ENCODE measurements at places on chromosomes 16 and 17. TPM values are rescaled to one million over a fixed set of nuclear protein-coding genes. Genes with fewer than 3 reads are reported as not detected.

- H3K4me3 ChIP-seq = no peak overlapping the region
- H3K27ac ChIP-seq = no peak overlapping the region
Measured at GRCh38 chr16:66222756-66223155, 143.7 kb upstream of the CDH5 start.

Gene ALOX12B
- 1.0 TPM for polyA plus RNA-seq

Gene ADAP2
- not detected for polyA plus RNA-seq

DNA sequence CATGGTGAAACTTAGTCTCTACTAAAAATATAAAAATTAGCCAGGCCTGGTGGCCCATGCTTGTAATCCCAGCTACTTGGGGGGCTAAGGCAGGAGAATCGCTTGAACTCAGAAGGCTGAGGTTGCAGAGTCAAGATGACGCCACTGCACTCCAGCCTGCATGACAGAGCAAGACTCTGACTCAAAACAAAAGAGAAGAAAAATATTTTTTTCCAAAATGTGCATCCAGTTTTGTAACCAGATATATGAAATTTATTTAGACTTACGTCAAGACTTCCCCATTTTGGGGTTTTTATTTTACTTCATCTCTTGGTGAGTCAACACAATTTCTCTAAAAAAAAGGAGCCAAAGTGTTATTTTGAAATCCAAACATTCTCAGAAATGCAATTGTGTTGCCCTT lies 5.5 kb upstream of the TM4SF5 start:
- no peak overlapping the region for H3K27ac ChIP-seq
- H3K27me3 ChIP-seq = no peaks in the 10 kb centered on the region
- H3K36me3 ChIP-seq = no peaks in the 10 kb centered on the region
- DNase-seq = no peak

DNA sequence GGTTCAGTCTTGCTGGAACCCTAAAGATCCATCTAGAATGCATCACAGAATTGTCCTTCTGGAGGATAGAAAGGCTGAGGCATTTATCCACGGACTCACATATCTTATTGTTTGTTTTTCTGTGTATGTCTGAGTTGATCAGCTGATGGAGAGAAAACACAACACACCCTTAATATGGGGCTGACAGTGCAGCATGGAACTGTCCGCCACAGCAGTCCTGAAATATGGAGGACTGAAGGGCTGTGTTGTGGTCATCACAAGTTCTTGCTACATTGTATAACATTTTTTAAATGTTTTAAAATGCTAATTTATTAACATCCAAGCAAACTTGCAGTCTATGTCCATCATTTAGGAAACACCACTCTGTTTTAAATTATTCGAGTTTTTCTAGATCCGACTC lies 448.9 kb upstream of the ERCC4 start:
- H3K27me3 ChIP-seq = no peaks in the 10 kb centered on the region
- no peak for DNase-seq
- H3K27ac ChIP-seq = no peak overlapping the region
- H3K36me3 ChIP-seq = no peaks in the 10 kb centered on the region

Gene NXPH3
- polyA plus RNA-seq = not detected

- DNase-seq = no peak
- peaks cover 4% of the 10 kb centered on the region for H3K4me1 ChIP-seq
- no peak overlapping the region for H3K27ac ChIP-seq
- no peaks in the 10 kb centered on the region for H3K36me3 ChIP-seq
Measured at GRCh38 chr17:43701318-43701743, 39.6 kb upstream of the MEOX1 start.

DNA sequence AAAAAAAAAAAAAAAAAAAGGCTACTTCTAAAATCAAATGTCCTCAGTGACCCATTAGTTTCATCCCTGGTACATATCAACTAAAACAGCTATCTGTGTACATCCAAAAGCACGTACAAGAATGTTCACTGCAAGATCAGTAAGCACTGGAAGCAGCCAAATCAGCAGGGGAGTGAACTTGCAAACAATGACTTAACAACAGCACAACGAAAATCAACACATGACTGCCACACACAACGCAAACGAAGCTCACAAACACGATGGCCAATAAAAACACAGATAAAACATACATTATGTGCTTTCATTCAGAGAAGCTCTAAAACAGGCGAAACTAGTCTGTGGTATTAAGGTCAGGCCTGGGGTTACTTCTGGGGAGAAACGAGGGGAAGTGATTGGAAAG lies 60.6 kb downstream of the XPO6 start:
- no peaks in the 10 kb centered on the region for H3K27me3 ChIP-seq
- H3K4me3 ChIP-seq = no peak overlapping the region
- peak overlapping the region; percentile 54 for H3K27ac ChIP-seq

Gene MT1A
- polyA plus RNA-seq = not detected

DNA sequence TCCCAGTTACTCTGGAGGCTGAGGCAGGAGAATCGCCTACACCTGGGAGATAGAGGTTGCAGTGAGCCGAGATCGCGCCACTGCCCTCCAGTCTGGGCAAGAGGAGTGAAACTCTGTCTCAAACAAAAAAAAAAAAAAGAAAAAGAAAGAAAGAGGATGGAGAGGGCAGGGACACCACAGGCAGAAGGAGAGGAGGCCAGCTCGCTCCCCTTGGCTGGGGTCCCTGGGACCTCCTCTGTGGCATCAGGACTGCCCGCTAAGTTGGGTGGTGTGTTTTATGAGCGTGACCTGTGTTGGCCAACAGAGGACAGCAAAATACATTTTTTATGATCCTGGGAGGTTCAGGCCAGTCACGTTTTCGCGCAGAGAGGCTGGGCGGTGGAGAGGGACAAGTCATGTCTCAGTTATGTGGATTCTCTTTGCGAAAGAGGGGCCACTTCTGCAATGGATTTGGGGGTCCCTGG lies 229.6 kb downstream of the MRTFB start:
- no peaks in the 10 kb centered on the region for H3K36me3 ChIP-seq
- no peak overlapping the region for H3K4me3 ChIP-seq
- H3K4me1 ChIP-seq = peaks cover 7% of the 10 kb centered on the region
- DNase-seq = no peak
- H3K27ac ChIP-seq = peak overlapping the region; percentile 45

DNA sequence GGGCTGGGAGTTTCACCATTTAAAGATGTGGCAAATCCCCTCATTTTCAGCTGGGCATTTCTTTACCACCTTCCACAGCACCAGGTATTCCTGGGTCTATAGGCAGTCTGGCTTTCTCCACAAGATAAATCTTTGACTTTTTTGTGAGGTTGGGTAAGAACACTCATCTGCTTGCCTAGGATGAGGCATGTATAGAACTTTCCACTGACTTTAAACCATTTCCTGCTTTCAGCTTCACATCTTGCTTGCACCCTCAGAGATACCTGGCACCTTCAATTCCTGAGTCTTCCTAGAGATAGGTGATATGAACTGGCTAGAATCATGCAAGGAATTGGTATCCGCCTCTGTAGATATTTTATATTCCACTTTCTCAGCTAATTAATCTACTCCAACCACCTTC lies 27.9 kb downstream of the SMURF2 start:
- no peaks in the 10 kb centered on the region for H3K36me3 ChIP-seq
- DNase-seq = no peak
- no peaks in the 10 kb centered on the region for H3K27me3 ChIP-seq

Gene ADAD2
- polyA plus RNA-seq = not detected

Gene NGFR
- not detected for polyA plus RNA-seq

DNA sequence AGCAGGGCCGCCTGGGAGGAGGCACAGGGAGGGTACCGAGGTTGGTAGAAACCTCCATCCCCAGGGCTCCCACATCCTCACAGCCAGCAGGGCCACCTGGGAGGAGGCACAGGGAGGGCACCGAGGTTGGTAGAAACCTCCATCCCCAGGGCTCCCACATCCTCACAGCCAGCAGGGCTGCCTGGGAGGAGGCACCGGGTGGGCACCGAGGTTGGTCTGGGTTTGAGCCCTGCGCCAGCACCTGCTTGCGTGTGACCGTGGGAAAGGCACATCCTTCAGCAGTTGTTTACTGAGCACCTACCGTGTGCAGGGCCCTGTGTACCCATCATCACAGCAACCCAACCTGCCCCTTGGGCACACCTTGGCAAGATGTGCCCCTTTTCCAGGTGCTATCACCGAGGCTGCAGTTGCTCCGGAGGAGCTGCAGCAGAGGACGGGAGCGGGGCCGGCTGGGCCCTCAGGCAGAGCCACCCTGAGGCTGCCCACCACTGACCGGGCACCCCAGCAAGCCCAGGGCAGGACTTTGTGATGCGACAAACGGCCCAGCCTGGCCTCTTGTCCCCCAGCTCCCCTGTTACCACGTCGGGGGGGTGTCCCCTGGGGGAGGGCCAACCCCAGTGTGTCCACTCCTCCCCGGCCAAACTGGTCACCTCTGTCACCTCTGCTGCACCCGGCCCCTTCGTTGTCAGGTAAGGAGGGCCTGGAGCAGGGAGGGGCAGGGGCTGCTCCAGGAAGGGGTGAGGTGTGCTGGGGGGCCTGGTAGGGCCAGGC lies 22.1 kb upstream of the OSGIN1 start:
- no peaks in the 10 kb centered on the region for H3K36me3 ChIP-seq
- no peaks in the 10 kb centered on the region for H3K4me1 ChIP-seq
- H3K27ac ChIP-seq = no peak overlapping the region
- no peak overlapping the region for H3K4me3 ChIP-seq
- H3K27me3 ChIP-seq = no peaks in the 10 kb centered on the region
- DNase-seq = no peak

DNA sequence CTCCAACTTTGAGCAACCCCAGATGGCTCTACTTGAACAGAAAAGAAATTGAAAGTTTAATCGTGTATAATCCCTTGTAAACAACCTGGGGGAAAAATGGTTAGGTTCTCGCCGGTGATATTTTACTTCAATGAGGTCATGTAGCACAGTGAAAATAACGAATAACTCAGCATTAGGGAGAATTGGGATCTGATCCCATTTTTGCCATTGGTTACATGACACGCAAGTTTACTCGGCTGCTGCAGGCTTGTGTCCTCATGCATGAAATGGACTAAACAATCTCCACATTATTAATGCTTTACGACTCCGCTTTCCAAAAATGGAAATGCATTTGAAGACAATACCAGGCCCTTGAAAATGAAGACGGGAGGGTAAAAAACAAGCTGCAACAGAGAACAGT lies 45.5 kb upstream of the LRRC37A3 start:
- H3K4me1 ChIP-seq = peaks cover 49% of the 10 kb centered on the region
- no peak for DNase-seq
- no peak overlapping the region for H3K27ac ChIP-seq
- H3K27me3 ChIP-seq = no peaks in the 10 kb centered on the region
- H3K36me3 ChIP-seq = no peaks in the 10 kb centered on the region

DNA sequence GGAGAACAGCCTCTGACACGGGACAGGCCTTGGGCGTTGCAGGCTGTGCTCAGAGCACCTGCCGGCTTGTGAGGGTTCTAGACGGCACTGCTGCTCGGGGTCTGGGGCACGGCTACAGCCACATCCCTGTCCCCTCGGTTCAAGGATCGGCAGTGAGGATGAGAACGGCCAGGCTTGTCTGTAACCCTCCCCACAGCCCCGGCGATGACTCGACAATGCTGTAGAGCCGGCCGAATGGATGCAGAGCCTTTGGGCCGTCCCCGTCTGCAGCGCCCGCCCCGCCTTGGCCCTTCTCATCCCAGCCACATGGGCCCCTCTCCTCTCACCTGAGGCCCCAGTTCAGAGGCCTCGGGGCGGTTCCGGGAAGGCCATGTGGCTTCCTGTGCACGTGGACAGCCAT lies 49.0 kb upstream of the METRNL start:
- no peak overlapping the region for H3K27ac ChIP-seq
- DNase-seq = no peak
- no peaks in the 10 kb centered on the region for H3K4me1 ChIP-seq
- no peaks in the 10 kb centered on the region for H3K36me3 ChIP-seq

GRCh38 chr17:59793205-59793604 lies 85.8 kb downstream of the VMP1 start:
- no peaks in the 10 kb centered on the region for H3K36me3 ChIP-seq
- no peak overlapping the region for H3K4me3 ChIP-seq
- H3K27me3 ChIP-seq = no peaks in the 10 kb centered on the region
- DNase-seq = no peak
- no peak overlapping the region for H3K27ac ChIP-seq

DNA sequence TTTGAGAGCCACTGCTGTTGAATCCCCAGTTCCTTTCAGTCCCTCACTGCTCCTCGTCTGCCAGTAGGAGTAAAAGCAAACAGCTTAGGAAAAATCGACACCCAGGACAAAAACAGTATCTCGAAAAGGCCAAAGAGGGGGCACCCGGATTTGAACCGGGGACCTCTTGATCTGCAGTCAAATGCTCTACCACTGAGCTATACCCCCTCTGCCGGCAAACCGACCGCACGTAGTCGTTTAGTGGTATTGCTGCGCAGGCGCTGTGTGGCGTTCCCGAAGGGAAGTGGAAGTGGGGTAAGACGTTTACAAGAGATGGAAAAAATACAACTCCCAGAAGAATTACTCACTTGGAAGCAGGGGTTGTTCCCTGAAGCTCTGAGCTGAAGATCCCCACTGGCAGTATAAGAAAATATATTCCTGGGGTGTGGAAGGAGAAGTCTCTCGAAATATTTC lies 2.2 kb upstream of the PLXDC1 start:
- peak overlapping the region; percentile 61 for H3K27ac ChIP-seq
- H3K4me1 ChIP-seq = peaks cover 10% of the 10 kb centered on the region
- DNase-seq = peak; percentile 91

DNA sequence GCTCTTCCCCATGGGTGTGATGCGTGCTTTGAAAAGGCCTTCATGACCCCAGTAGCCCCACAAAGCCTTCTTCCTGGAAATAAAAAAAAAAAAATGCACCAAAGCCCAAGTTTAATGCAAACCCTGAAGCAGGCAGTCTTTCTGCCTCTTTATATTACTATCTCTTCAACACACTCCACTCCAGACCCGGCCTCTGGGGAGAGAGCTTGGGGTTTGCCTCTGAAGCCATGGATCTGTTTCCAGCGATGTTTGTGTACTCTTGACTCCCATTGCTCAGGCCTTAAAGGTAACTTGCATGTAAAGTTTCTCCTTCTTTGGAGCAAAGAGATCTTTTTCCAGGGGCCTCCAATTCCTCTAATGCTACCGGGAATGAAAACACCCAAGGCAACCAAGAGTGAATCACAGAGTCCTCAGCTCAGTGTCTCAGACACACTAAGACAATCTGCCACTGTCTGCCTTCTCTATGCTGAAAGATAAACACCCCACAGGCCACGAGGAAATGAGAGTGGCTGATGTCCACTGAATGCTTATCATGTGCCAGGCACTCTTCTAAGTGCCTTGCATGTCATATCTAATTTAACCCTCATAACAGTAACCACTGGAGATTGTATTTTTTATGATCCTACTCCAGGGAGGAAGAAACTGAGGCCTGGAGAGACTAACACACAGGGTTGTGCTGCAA lies 56.4 kb upstream of the AKTIP start:
- H3K4me3 ChIP-seq = no peak overlapping the region
- no peak overlapping the region for H3K27ac ChIP-seq
- H3K27me3 ChIP-seq = no peaks in the 10 kb centered on the region

Gene MKS1
- 13.5 TPM for polyA plus RNA-seq

Gene CALCOCO2
- 167 TPM for polyA plus RNA-seq

All from naive thymus-derived CD4-positive, alpha-beta T cell (primary cell).